Kidney tubule cell (primary cell): ENCODE measurements at places on chromosomes 5 and 9.

DNA sequence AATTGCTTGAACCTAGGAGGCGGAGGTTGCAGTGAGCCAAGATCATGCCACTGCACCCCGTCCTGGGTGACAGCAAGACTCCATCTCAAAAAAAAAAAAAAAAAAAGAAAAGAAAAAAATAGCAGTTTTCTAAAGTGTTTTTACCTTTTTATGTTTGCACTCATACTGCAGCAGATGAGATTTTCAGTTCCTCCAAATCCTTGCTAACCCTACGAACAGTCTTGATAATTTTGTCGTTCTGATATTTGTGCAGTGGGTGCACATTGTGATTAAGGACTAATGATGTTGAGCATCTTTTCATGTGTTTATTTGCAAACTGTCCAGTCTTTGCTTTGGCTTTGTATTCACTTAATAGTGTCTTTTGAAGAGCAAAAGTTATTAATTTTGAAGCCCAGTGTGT is 42.9 kb downstream of the ZCCHC7 start:
- no peak for DNase-seq

DNA sequence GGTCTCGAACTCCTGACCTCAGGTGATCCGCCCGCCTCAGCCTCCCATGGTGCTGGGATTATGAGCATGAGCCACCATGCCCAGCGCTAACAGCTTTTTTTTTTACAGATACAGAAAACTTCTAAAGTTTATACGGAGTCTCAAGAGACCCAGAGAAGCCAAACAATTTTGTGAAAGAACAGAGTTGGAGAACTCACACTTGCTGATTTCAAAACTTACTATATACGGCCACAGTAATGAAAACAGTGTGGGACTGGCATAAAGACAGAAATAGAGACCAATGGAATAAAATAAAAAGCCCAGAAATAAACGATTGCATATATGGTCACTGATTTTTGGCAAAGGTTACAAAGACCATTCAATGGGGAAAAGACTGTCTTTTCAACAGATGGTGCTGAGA is 85.6 kb upstream of the CACNA1B start:
- no peak for DNase-seq

GRCh38 chr9:109082091-109082620 is 37.6 kb downstream of the TMEM245 start:
- DNase-seq = no peak

DNA sequence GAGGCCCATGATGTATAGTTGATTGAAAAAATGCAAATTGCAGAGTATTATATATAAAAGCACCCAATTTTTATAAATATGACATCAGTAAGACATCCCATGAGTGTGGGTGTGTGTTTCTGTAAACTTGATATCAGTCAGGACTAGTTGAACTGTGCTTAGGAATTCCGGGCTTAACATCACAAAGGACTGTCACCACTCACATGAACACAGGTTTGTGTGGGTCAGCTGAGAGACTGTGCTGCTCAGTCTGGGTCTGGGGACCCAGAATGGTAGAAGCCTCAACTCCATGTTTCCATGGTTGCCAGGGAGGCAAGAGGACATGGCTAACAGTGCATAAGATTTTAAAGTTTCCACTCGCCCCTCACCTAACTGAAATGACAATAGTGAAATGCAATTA is 120.3 kb downstream of the ADCY2 start:
- DNase-seq = no peak

DNA sequence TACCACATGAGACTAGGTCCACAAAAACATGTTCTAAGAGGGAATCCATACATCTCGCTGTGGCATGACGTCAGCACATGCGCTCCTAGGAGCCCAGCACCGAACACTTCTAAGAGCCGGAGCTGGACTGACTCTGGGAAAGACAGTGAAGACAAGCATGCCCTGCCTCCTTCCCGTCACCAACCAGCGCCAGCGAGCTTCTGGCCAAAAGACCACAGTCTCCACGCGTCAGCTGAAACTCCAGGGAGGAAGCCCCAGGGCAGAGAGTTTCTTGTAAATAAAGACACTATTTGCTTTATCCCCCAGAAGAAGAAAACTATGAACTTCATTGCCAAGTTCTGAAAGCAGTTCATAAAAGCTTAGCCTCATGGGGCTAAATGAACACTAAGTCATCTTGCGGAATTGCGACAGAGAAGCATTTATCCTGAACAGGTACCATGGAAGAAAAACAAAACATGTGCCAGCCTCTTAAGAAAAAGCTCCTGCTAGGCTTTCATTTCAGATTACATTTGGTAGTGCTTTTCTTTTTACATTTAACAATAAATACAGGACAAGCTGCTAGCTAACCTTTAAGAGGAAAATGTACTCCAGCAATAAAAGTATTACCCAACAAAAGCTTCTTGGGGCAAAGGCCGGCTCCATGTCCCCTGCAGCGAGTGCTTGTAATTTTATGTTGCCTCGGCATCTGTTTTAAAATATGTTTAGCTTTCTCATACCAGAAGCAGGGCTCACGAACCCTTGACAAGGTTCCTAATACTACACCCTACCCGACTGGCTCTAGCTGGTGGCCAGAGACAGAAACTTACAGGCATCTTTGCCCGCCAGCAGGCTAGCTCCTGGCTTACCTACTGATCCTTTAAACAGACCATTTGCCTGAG is 96.5 kb downstream of the PRRT1B start:
- no peak for DNase-seq

DNA sequence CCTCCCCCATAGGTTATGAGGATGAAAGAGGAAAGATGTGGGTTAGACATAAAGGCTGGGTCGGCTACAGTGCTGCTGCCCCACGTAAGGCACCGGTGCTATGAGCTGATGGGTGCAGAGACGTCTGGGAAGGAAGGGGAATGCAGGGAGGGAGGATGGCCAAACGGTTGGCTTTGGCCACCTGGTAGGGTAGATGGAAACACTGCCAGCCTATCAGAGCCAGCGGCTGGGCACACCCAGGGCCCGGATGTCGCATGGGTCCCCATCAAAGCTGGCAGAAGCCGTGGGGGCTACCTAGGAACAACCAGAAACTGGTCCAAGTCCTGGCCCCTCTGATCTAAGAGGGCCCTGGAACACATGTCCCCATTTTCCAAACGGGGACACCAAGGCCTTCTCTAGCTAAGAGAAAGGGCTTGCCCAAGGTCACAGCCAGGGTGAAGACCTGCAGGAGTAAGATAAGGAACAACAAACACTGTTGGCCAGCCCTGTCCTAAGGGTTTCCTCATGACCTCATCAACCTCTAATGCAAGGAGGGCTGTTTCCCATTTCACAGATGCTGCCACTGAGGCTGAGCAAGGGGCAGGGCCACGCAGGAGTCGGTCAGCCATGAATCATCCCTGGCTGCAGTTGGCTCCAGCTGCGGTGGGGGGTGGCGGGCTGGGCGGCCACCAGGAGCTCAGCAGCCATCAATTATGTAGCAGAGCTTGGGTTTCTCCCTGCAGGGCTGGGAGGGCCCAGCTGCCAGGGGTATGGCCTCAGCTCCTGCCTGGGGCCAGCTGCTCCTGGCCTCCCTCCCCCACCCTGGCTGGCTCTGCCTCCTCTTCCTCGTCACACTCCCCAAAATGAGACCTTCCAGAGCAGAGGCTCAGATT is 4.9 kb downstream of the SH3GLB2 start:
- peak; percentile 75 for DNase-seq

DNA sequence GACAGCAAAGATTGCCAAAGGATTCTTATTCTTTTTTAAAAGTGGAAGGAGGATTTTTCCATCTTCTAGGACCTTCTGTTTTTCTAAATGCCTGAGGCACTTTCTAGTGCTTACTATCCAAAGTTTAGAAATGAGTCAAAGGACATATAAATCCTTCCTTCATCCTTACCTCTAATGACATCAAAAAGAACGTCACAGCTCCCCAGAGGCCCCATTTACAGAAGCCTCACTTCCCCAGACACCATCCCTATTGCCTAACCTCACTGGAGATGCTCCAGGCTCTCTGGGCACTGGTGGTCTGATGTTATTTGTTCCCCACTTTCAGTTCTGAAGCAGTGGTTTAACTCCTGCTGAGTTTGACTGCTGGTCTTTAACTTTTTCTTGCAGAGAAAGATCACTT is 504.3 kb downstream of the AGTPBP1 start:
- no peak for DNase-seq

GRCh38 chr5:59132131-59132530 is 549.3 kb downstream of the RAB3C start:
- no peak for DNase-seq

DNA sequence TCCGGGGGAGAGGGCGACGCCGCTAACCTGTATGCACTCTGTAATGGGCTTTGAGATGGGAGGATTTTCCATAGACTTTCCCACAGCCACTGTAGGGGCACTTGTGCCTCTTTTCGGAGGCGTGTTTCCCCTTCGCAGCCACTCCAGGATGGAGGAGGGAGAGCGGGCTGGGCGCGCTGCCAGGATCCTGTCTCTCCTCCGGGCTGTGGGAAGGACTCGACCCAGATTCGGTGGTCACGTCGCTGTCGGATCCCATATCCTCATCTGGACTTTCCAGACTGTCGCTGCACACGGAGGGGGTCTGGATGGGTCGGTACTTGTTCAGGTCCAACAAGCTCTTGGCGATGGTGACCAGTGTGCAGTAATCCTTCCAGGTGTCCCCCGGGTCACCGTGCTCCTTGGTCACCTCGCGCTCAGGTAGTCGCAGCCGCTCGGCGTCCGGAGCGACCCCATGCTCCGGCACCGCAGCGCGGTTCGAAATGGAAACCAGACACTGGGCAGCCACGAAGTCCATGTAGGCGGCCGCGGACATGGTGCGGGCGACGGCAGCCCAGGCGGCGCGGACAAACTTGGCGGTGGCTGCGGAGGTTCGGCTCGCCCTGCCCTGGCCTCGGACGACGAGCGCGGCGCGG is 1.5 kb downstream of the KLF9 start:
- peak; percentile 70 for DNase-seq

DNA sequence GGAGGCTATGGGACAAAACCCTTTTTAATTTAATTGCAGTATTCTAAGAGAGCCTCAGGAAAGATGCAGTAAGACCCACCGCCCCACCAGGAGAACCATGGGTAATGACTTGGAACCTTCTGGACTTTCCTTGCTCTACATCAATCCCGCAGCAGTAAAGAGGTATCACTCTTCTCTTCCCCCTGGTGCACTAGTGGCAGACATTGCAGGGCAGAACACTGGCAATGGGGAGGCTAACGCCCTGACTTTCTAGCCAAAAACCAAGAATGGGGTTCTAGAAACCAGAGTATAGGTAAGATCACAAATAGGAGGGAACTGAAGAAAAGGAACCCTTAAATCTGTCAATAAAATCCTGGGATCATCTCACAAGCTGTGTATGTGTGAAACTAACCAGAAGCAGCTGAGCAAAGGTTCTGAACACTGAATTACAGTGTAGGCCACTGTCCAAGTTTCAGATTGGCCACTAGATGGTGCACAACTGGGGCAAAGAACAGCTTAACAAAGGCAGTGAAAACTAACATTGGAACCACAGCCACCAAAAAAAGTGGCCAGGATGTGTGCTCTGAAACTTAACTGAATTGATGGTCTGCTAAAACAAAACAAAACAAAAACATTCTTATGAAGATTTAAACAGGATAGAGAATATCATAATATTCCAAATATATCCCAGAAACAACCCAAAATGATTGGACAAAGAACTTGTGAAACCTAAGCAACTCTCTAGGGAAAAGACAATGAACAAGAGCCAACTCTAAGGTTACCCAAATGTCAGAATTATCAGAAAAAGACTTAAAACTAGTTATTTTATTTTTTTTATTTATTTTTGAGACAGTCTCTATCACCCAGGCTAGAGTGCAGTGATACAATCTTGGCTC is 6.6 kb upstream of the FAM151B start:
- peak; percentile 60 for DNase-seq

DNA sequence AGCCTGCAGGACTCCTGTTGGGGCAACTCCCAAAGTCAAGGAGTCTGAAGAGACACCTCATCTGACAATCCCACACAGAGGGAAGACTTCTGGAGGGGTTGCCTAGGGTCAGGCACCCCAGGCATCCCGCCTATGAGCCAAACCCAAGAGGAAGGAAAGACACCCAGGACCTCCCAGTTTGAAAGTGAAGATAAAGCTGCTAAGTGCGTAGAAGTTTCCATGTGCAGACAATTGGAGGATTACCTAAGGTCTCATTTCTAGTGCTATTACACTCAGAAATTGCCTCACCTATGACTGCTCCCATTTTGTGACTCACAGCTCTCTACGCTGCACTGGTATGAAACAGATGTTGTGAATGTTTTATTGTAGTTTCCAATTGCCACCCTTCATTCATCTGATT is 322.9 kb downstream of the SLIT3 start:
- DNase-seq = peak; percentile 87

GRCh38 chr9:70110194-70111041 is 66.8 kb downstream of the MAMDC2 start:
- DNase-seq = peak; percentile 71

GRCh38 chr5:178237431-178238312 is 5.1 kb upstream of the PHYKPL start:
- DNase-seq = peak; percentile 35

DNA sequence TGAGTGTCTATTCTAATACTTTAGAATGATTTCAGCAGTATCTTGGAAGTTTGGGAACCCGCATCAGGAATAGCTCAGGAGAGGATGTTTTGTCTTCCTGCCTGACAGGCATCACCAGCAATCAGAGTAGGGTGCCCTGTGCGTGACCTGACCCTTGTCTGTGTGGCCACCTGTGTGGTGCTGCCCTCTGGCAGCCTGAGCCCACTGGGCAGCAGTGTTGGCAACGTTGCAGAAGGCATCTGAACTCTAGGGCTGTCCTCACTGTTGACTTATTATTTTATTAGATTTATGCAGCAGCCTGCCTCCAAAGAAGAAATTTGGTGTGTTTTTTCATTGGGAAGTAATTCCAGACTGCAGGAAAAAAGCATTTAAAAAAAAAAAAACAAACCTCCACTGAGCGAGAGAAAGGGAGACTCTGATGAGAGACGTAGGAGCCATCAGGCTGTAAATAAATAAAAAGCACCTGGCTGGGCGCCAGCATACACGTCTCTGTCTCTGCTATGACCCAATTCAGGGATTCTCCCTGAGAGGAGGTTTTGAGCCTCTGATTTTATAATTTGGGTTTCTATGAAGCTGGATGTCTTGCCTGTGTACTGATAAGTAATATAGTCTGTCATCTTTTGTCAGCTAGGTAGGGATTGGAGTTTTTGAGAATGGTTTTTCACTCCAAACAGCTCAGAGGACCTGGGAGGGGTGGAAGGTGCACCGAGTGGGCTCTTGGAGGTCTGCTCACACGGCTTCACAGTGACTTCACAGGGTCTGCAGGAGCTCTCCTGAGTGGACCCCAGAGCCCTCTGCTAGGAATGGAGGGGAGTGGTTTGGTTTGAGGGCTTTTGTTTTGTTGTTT is 49.0 kb downstream of the FAM78A start:
- DNase-seq = no peak

GRCh38 chr5:120599576-120599975 is 135.5 kb downstream of the PRR16 start:
- peak; percentile 47 for DNase-seq

DNA sequence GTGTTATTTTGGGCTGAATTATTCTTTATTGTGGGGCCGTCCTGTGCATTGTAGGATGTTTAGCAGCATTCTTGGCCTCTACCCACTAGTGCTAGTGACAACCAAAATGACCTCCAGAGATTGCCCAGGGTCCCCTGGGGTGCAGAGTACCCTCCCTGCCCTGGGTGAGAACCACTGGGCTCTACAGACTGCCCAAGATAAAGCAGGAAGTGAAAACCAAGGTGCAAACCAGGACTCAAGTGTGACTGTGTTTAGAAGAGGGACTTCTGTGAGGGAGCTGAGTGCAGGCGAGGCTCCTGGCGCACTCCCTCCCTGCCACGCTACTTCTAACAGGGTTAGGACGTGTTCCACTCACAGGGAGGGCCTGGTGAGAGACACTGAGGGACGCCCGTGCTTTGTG is 41.6 kb downstream of the USP20 start:
- DNase-seq = no peak
